ENCODE measurements at places on chromosomes 12 and 14. TPM values are rescaled to one million over a fixed set of nuclear protein-coding genes. Genes with fewer than 3 reads are reported as not detected.

Gene LMNTD1
- not detected for total RNA-seq

Gene KCNK10
- 0.11 TPM for total RNA-seq

Gene SERPINA1
- total RNA-seq = 0.20 TPM

Gene C12orf60
- 1.9 TPM for total RNA-seq

Gene B4GALNT1
- total RNA-seq = 0.25 TPM

Gene SDR9C7
- total RNA-seq = 0.07 TPM

Gene GARIN6
- not detected for total RNA-seq

Gene AHSA1
- total RNA-seq = 212 TPM

Gene CIROP
- total RNA-seq = not detected

Gene LRRIQ1
- 1.0 TPM for total RNA-seq

Gene POC1B
- total RNA-seq = 16.9 TPM

Gene PRPF39
- total RNA-seq = 19.7 TPM

Gene TPPP2
- total RNA-seq = not detected
